ENCODE measurements at places on chromosomes 2 and 18.

- no peak for DNase-seq
Observed at GRCh38 chr2:191666226-191666625, 11.7 kb upstream of the NABP1 start.

DNA sequence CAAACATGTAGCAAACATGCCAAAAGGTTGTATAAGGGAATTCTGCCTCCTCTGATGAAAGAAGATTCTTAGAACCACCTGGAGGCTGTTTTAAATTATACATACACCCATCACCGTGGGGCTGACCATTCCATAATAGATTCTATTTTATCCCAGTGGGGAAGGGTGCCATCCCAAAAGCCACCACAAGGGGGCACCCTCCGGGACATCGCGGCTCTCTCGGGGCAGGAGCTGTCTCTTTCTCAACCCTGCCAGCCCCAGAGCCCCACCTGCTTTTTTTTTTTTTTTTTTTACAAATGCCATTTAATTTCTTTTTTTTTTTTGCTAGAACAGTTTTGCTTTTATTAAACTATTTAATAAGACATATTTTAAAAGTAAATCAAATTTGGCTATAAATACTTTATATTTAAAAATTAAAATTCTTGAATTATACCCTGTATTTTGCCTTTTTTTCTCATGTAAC, 8.6 kb upstream of the MTCL1 start:
- no peak for DNase-seq

- no peak for DNase-seq
Observed at GRCh38 chr2:230879271-230879882, 14.6 kb downstream of the ITM2C start.

DNA sequence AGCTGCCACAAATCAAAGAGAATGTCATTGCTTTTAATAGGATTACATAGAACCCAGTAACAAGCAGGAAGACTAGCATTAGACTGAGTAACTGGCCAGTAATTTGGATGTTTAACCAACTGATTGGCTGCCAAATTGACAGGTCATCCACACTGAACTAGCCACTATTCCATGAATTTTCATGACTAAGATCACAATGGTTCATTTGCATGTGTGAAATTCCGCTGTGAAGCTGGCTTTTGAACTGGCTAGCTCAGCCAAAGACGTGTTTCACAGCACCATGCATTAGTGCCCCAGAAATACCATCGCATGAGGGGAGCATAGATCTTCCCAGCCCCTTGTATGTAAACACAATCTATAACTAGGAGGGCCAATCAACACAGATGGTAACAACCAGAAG, 649.8 kb downstream of the ARHGAP15 start:
- no peak for DNase-seq

- DNase-seq: no peak
Observed at GRCh38 chr2:235343869-235344268, 150.0 kb upstream of the AGAP1 start.

Data from forelimb muscle (tissue), 1 donor.